Activated effector memory CD4-positive, alpha-beta T cell treated with Interleukin-2 at 50 U/mL for 16 hours (primary cell): ENCODE measurements at places on chromosomes 4 and X.

- DNase-seq, result no peak
Measured at GRCh38 chrX:154698630-154699248, 45.4 kb upstream of the CTAG2 start.

DNA sequence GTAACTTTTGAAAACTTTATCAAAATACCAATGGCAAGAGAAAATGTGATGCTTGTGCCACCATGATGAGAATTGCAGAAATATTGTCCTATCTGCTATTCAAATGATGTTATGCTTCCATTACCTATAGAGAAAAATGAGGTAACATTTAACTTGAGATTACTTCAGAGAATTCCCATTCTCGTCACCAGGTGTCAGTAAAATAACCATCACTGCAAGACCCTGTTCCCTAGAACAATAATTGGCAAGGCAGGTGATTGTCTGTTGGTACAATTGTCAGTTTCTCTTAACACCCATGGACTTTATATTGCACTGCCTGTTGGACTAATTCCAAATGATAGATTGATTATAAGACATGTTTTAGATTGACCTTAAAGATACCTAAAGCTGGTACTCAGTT, 179.9 kb downstream of the GABRG1 start:
- DNase-seq, result no peak

GRCh38 chr4:23889814-23890341, at the start of gene PPARGC1A:
PPARGC1A (minus strand) TSS chr4:23890047; CDS start chr4:23889957, 90 bp downstream.
- DNase-seq, result no peak

DNA sequence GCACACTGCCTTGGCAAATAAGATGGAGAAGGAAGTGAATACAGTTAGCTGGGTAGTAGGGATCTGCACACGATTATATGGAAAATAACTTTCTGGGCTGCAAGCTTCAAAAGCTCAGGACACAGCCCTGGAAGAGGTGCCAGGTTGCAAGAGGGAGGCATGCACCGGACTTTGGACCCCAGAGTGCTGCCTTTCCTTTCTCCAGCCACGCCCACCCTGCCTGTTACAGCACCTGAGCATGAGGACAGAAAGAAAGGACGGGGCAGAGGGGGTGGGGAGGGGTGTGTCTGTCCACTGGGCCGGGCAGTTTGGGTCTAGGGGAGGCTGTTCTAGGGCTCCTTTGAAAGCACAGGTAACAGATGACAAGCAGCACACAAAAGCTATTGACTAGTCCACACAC, 152.8 kb downstream of the ENPP6 start:
- no peak for DNase-seq

GRCh38 chr4:165663411-165663810, 209.6 kb upstream of the TLL1 start:
- no peak for DNase-seq

DNA sequence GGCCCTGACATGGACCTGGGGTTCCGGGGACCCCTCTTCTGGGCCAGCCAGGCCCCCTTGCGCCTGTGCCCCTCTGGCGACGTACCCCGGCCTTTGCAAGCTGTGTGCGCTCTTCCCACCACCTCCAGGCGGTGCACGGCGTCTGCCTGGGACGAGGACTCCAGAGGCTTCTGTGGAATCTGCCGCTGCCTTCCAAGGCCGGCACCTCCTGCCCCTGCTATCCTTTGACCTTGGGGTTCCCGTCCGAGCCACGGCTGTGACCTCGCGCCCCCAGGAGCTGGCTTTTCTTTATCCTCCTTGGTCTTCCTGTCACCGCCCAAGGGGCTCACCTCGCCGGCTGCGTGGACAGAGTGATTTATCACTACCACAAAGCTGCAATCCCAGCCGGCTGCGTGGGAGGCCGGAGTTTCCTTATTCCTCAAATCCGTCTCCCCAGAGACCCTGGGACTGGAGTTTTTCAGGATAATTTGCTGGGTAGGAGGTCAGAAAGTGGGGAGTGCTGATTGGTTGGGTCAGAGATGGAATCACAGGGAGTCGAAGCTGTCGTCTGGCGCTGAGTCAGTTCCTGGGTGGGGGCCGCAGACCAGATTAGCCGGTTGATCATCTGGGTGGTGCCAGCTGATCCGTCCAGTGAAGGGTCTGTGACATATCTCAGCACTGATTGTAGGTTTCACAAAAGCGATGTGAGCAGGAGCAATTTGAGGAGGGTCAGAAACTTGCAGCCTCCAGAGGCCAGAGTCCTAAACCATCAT, 19.8 kb upstream of the PLCXD1 start:
- DNase-seq, result no peak

DNA sequence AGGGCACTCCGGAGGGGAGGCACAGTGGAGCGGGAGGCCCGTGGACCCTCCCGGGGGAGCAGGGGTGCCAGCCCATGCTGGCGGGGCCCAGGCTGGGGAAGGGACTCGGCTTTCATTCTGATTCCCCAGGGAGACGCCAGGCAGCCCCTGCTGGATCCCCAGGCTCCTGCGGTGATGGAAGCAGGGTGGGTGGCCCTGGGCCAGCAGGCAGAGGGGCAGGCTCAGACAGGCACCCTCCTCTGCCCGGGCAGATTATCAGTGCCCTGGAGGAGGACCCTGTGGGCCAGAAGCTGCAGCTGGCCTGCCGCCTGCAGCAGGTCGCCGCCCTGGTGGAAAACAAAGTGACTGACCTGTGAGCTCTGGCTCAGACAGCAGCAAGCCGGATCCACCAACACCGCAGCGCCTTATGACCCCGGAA, 2.1 kb upstream of the SRPK3 start:
- no peak for DNase-seq

GRCh38 chr4:88327665-88328064, 43.3 kb upstream of the PPM1K start:
- no peak for DNase-seq

GRCh38 chrX:20594985-20595384, 328.3 kb upstream of the RPS6KA3 start:
- DNase-seq, result no peak

- no peak for DNase-seq
Measured at GRCh38 chr4:131459430-131460101, 1689.5 kb upstream of the PCDH10 start.

DNA sequence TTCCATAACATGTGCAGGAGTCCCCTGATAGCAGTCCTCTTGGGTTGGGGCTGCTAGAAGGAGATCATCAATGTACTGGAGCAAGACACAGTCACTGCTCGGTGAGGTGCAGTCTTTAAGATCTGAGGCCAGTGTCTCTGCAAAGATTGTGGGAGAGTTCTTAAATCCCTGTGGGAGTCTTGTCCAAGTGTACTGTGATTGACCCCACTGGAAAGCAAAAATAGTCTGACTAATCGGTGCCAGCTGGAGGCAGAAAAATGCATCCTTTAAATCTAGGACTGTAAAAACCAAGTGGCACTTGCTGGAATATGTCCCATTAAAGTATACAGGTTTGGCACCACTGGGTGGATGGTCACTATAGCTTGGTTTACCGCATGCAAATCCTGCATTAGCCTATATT, 31.1 kb downstream of the SULT1E1 start:
- no peak for DNase-seq

GRCh38 chrX:2316534-2316933, 184.2 kb downstream of the DHRSX start:
- DNase-seq, result no peak

- no peak for DNase-seq
Measured at GRCh38 chr4:34643476-34643875, 1600.8 kb downstream of the ARAP2 start.

DNA sequence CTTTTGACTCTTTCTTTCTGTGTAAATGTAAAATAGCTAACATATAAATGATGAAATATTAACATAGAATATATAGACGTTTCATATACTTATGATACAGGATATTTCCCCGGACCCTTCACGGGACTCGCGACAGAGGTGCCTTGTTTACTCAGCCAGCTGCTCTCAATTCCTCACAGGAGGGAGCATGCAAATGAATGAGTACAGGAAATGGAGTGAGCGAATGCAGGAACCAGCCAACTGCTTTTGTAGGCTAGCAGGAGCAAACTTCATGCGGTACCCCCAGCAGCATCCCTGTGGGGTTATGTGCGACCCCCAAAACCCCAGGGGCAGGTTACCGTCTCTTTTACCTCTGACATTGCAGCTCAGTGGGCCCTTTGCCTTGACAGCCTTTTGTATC, 110.3 kb upstream of the PDHA2 start:
- DNase-seq, result no peak

DNA sequence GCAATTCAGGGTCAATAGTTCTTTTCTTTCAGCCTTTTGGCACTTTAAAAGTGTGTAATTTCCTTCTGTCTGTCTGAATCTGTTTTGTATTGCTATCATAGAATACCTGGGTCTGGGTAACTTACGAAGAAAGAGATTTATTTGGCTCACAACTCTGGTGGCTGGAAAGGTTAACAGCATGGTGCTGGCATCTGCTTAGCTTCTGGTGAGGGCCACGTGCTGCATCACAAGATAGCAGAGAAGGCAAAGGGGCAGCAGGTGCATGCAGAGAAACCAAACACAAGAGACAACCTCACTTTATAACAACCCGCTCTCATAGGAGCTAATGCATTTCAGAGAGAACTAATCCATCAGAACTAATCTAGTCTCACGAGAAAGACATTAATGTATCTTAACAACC, 18.8 kb downstream of the RGN start:
- no peak for DNase-seq

DNA sequence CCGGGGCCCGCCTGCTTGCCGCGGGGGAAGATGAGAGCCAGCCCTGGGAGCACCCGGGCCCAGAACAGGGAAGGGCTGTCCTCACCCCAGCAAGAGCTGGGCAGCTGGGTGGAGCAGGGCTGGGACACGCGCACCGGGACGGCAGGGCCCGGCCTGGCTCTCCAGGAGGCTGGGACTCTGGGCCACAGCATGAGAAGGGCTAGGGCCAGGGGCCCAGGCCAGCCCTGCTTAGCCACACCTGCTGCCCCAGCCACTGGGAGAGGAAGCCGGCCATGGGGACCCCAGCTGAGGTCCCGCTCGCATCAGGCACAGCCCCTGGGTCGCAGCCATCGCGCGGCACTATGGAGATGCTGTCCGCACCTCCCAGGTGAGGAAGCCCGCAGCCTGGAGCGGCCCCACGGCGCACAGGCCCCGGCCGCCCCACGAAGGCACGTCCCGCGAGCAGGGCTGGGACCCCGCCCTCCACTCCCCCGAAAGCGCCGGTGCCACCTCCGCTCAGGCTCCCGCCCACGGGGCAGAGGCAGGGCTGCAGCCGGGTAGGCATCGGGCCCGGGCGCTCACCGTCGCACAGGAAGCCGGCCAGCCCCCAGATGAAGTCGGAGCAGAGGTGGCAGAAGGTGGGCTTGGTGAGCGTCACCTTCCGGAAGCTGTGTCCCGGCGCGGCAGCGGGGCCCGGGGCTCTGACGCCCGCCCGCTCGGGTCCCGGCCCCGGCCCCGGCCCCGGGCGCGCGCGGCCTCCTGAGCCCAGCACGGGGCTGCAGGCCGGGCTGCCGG, 531 bp downstream of the DGKQ start:
- peak; percentile 44 for DNase-seq
